GM20000 (cell line): ENCODE measurements at places on chromosomes 2 and 18.

DNA sequence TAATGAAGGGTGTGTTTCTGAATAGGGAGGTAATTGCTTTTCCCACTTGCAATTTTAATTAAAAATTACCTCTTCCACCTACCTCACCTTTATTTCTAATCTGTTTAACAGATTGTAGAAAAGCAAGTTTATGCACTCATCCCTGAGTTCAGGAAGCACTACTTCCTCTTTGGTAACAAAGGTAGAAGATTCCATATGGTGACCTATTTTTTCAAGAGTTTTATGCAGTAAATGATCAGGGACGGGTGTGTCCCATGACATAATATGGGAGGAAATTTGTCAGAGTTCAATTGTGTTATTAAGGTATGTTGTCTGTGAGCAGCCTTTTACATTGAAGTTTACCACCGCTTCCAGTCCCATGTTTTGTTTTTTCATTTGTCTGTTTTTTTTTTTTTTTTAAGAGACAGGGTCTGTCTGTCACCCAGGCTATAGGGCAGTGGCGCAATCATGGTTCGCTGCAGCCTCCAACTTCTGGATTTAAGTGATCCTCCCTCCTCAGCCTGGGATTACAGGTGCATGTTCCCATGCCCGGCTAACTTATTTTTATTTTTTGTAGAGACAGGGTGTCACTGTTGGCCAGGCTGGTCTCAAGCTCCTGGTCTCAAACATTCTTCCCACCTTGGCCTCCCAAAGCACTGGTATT lies 68.2 kb downstream of the ASAP2 start:
- no peak for DNase-seq

DNA sequence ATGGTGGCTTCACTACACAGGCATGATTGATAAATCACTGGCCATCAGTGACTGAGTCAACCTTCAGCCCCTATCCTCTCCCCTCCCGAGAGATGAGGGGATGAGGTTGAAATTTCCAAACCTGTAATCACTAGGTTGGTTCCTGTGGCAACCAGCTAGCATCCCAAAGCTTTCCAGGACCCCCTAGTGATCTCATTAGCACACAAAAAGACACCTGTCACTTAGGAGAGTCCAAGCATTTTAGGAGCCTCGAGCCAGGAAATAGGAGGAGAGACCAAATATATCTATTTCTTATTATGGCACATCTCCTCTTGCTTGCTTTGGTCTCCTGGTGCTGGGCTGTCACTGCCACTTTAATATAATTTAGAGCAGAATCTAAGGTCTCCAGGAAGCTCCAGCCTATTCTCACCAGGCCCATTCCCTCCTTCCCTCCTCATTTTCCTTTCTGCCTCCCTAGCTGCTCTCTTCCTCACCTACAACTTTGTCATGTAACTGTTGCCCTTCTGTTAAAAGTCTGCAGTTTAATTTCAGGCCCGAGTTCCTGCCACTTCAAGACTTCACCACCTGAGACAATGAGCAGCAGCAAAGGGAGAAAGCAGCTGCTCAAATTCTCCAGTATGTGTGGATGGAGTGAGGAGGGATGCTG lies 33.2 kb upstream of the NAB1 start:
- no peak for DNase-seq

GRCh38 chr2:153232464-153232863 lies 246.1 kb downstream of the RPRM start:
- DNase-seq = no peak

GRCh38 chr2:151422917-151423439 lies 13.3 kb downstream of the RIF1 start:
- DNase-seq = peak; percentile 38

DNA sequence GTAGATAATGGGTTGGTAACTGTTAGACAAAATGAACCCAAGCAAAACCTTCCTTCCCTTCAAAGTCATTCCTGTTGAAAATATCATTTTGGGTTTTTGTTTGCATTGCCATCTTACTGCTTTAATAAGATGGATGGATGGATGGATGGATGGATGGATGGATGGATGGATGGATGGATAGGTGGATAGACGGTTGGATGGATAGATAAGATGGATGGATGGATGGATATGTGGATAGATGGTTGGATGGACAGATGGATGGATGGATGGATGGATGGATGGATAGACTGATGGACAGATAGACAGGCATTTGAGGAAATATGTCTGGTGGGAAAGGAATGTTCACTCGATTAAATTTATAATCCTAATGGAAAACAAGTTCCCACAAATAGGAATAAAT lies 133.2 kb downstream of the COL4A4 start:
- no peak for DNase-seq

- no peak for DNase-seq
These were observed 73.0 kb downstream of the NCKAP5 start for GRCh38 chr2:133495226-133495625.

GRCh38 chr2:45005261-45006002 lies 3.8 kb downstream of the SIX2 start:
- no peak for DNase-seq

DNA sequence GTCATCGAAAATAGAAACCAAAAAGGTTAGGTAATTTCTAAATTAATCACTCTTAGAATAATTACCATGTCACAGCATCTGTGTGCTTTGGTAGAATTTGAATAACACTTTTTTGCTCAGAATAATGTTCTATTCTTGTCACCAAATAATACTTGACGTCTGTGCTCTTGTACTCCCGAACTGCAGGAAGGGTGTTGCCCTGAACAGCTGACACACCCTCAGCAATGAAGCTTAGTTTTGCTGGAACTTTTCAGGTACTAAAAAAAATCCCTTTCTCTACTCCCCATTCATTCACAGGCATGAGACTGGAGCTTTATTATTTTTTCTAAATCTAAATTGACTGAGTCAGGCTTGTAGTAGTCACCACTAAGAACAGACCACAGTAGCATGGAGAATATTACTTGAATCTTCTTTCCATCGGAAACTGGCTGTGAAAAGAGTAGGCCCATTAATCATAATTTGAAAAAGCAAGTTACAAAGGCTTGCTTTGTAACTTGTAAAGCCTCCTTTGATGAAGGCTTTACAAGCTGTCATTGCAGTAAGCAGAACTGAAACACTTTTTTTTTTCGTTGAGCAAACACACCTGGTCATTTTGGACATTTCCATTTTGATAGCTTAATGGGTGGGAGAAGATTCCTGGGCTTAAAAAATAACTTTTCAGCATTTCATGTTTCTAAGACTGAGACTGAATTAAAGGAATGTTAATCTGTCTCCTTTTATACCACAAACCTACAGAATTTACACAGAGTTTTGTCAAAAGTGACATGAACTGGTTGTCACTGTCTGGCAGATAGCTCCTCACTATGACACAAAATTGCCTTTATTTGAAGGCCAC lies 70.3 kb upstream of the PELI1 start:
- DNase-seq = peak; percentile 46

- peak; percentile 51 for DNase-seq
These were observed 866 bp downstream of the CRIM1 start for GRCh38 chr2:36356298-36356989.

DNA sequence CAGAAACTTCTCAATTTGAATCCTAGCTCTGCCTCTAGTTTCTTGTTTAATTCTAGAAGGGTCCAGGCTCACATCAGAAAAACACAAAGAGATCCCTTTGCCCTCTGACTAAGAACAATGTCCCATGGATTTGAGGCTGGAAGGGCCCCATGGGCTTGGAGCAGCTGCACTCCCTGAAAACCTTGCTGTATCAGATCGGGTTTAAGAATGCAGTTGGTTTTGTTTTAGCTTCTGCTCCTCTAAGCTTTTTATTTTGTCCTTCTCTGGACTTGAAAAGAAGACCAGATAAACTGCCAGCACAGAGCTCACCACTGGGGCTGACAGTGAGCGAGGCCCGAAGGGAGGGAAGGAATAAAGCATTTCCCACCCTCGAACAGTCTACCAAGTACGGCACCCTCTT lies 69.2 kb upstream of the WIPF1 start:
- DNase-seq = no peak

DNA sequence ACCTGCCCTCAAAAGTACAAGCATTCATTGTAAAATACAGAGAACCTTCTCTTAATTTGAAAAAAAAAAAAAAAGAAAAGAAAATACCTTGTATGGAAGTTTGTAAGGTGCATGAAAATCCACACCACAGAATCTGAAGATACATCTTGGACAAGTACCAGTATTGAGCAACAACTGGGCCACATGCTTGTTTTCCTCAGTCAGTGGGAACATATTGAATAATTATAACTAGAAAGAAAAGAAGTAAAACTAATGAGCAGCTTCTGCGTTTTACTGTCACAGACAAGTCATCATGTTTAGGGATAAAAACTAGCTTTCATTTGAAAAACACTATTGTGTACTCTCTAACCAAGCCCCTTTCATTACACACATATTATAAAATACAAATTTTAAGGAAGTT lies 5.8 kb upstream of the PEX13 start:
- no peak for DNase-seq

- no peak for DNase-seq
These were observed 24.2 kb upstream of the CPO start for GRCh38 chr2:206915121-206915520.

GRCh38 chr2:38551746-38552145 lies 51.0 kb downstream of the HNRNPLL start:
- DNase-seq = no peak

DNA sequence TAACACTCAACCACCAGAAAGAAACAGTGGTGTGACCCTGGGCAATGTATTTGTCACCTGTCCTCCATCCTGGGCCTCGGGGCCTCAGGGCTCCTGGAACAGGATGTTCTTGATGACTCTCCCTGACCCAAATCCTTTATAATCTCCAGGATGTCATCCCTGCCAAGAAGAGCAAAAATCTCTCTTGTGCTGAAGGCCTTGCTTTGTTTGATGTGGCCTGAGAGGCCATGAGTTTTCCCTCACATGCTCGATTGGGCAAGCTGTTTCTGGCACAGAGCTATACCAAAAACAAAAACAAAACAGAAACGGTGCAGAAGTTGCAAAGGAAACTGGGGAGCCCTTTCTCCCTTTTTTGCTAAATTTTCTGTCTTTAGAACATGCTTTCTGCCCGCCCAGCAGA lies 35.7 kb upstream of the ST3GAL5 start:
- DNase-seq = no peak

DNA sequence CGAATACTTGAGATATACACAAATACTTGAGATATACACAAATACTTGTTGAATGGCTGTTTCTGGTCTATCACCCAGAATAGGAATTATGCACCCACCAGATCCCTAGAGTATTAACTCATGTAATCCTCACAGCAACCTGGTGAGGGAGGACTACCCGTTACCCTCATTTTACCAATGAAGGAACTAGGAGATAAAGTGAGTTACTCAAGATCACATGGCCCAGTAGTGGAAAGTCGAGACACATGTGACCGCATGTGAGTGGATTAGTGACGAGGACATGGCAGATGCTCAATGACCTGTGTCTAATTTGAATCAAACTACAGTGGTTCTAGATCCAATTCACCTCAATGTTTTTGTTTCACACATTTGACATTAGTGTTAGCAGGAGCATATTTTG lies 2.4 kb downstream of the MOGAT1 start:
- DNase-seq = no peak

GRCh38 chr2:102044967-102045489 lies 53.3 kb downstream of the IL1R2 start:
- no peak for DNase-seq

DNA sequence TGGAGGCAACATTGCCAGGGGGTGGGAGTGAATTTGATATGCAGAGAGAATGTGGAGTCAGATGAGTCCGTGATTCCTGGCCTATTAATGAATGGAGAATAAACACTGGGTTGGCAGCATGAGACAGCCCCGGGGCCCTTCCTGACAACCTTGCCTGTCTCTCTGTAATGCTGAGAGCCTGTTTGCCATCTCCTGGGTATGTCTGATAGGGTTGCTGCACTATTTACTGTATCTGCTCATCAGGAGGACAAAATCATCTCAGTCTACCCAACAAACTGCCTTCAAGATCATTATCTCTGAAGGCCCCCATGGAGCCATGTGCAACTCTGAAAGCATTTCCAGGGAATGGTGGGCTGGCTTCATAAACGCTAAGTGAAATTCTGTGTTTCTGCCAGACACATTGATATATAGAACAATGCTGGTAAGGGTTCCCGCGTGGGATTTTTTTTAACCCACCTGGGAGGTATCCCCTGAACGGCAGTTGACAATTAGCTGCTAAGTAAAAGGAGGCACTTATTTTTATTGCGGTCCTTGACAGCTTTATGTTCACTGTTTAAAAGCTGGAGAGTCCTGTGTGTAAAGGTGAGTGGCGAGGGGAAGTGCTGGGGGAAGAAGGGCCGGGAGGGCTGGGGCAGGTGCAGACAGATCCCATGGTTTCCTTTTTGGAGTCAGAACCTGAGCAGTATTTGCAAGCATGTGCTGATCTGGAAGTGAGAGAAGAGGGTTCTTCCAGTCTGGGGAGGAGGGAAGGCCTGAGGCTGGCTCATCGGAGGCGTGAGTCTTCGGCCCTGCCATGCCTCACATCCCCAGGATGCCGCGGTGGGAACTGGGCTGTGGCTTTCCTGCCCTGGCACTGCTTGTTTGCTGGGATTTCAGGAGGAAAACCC lies 64.8 kb downstream of the ARHGAP25 start:
- DNase-seq = no peak

DNA sequence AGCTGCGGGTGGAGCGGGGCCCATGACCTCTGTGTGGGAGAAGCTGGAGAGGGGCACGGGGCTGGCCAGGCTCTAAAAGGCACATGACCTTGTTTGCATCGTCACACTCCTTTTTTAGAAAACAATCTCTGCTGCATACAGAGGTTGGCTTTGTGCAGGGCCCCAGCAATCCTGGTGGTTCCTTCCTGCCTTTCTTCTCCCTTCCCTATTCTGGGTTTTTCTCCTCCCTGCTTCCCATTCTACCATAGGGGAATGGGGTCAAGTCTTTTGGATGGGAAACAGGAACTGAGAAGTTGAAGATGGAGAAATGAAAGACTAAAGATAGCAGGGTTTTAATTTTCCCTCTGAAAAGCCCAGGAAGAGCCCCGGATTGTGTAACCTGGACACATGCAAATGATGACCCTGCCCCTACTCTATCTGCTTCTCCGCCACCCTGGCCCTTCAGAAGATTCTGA lies 53.9 kb downstream of the ASAP2 start:
- DNase-seq = no peak

DNA sequence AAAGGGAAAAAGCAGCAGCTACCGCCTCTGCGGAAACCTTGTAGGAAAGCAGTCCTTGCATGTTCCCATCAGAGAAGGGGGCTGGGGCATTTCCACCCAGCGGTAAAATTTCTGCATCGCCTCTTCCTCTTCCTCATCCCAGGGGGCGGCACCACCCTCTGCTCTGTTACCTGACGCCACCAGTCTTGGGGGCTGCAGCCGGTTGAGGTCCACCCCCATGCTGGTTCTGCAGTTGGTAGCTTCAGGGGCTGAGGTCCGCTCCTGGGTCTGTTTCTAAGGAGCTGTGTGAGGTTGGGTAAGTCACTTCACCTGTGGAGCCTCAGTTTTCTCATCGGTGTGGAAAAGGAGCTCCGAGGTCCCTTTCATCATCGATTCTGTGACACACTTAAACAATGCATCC lies 14.2 kb upstream of the AGAP1 start:
- DNase-seq = no peak
